Mesothelial cell of epicardium (in vitro differentiated cells): ENCODE measurements at places on chromosomes 2 and 18. TPM values are rescaled to one million over a fixed set of nuclear protein-coding genes. Genes with fewer than 3 reads are reported as not detected.

Gene TUBA3D
- total RNA-seq, result not detected in 3 replicates

DNA sequence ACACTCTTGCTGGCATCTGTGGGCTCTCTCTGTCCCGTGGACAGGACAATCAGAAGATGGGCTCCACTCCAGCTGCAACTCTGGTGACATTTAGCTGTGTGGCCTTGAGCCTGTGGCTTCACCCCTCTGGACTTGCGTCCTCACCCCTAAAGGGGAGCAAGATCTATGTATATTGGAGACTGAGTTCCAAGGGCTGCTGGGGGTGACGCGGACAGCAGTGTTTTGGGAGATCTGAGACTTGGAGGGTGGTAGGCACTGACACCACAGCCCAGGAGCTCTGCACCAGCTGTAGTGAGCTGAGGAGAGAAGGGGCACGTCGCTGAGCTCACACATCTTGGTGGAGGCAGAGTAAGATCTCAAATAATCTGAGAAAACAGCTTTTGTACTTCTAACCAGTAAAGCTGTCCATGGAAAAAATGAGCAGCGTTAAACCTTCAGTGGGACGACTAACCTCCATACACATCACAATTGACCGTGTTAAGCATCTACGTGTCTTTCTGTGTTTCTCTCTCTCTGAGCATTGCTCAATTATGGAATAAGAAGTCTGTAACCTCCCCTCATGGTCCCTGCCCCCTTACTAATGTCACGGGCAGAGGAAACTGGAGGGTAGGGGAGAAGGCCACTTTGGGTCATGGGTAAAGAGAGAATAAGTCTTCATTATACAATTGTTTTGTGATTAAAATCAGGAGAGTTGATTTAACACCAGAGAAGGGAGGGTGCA is 85.8 kb downstream of the SH3RF3 start:
- H3K4me3 ChIP-seq, result no peak overlapping the region
- H3K27ac ChIP-seq, result no peak overlapping the region
- peaks cover 76% of the 10 kb centered on the region for H3K27me3 ChIP-seq
- no peak for DNase-seq
- H3K36me3 ChIP-seq, result no peaks in the 10 kb centered on the region

DNA sequence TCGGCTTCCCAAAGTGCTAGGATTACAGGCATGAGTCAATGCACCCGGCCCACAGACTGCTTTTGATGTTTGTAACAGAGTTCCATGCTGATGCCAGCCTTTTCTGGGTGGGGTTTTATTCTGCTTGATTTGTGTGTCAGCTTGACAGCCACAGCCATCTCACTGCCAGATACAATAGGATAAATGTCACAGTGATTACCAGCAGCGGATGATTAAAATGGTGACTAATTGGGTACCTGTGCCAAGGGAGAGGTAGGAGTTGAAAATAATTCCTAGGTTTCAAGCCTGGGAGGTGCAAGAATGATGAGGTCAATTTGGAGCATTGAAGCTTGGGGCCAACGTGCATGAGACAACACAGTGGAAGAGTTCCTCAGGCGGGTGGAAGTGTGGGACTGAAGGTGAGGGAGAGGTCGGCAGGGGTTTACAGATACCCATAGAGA is 39.4 kb downstream of the SH2D6 start:
- H3K27me3 ChIP-seq, result no peaks in the 10 kb centered on the region
- H3K4me3 ChIP-seq, result no peak overlapping the region
- H3K4me1 ChIP-seq, result peaks cover 17% of the 10 kb centered on the region
- H3K36me3 ChIP-seq, result no peaks in the 10 kb centered on the region
- no peak for DNase-seq

Gene PKDCC
- 112 to 131 TPM (median 123 TPM) in 3 replicates for total RNA-seq

- H3K4me1 ChIP-seq, result peaks cover 3% of the 10 kb centered on the region
- H3K4me3 ChIP-seq, result no peak overlapping the region
- H3K27ac ChIP-seq, result no peak overlapping the region
- no peaks in the 10 kb centered on the region for H3K27me3 ChIP-seq
Measured at GRCh38 chr18:42365591-42365990, 410.6 kb downstream of the PIK3C3 start.

DNA sequence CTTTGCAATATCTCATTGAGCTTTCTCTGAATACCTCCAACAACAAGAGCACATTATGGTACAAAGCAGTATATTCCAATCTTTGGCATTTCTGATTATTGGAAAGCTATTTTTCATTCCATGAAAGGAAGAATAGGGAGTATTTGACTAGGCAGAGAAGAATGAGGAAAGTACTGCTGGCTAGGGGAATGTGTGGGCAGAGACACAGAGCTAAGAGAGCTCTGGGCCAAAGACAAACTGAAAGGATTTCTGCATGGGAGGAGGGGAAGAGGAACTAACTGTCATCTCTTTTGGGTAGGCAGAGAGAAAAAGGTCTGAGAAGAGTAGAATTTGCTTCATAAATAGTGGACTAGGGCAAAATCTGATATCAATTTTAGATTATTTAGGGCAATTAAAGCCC is 150.8 kb downstream of the CCDC85A start:
- DNase-seq, result no peak
- H3K36me3 ChIP-seq, result no peaks in the 10 kb centered on the region
- peaks cover 9% of the 10 kb centered on the region for H3K4me1 ChIP-seq
- no peak overlapping the region for H3K4me3 ChIP-seq
- no peak overlapping the region for H3K27ac ChIP-seq
- H3K27me3 ChIP-seq, result no peaks in the 10 kb centered on the region

Gene TSHZ1
- 48.6 to 50.6 TPM (median 50.0 TPM) in 3 replicates for total RNA-seq

DNA sequence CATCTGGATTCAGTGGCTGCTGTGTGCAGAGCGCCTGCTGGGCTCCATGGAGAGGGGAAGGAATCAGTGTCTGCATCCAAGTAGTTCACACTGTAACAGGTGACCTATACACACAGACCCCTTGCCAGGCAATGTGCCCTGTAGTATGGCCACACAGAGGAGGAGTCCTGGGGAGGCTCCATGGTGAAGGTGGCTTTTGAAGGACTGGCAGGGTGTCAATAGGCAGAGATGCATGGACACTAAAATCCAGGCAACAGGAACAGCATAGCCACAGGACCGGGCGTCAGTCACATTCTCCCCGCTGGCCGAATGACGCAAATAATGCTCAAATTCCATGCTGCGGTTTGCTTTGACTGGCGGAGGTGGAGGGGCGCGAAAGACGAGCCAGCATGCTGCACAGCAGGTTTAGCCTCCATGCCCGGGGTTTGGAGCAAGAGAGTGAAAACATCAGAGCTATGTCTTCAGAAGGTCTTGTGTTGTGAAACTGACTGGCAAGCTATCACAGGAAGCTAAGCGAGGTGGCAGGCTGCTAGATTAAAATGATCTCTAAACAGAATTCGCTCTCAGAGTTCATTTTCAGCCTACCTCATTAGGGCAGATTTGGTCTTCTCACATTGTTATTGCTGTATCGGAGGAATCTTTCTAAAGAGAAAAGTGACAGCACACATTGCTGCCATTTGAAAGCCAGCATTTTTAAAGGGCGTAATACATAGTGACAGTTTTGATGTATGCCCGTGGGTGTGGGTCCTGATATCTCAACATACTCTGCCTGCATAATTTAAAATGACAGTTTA is 1.2 kb upstream of the CHMP1B start:
- H3K27me3 ChIP-seq, result no peaks in the 10 kb centered on the region
- H3K36me3 ChIP-seq, result no peaks in the 10 kb centered on the region
- peak overlapping the region; percentile 100 for H3K4me3 ChIP-seq
- peak overlapping the region; percentile 100 for H3K27ac ChIP-seq

DNA sequence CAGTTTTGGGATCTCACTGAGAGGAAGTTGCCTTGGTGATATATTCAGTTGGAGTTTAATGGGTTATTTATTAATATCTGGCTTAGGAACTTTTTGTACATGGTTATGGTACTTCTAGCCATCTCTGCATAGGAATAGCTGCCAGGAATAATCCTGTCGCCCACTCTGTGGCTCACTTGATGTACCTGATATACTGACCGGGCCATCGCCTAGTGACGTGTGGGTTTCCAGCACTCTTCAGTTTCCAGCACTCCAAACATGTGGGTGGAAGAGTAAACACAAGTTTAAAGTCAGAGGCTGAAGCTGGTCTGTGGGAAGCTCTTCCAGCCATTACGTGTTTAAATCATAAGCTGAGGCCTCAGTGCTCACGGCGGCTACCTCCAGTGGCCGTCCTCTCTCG is 44.3 kb upstream of the AGAP1 start:
- H3K27me3 ChIP-seq, result peaks cover 13% of the 10 kb centered on the region
- H3K4me1 ChIP-seq, result no peaks in the 10 kb centered on the region
- H3K27ac ChIP-seq, result no peak overlapping the region
- no peak overlapping the region for H3K4me3 ChIP-seq

Gene ACTG2
- 9.3 to 10.0 TPM (median 9.4 TPM) in 3 replicates for total RNA-seq

Gene STPG4
- 0.27 to 0.52 TPM in 2 of 3 replicates, not detected in the other for total RNA-seq

DNA sequence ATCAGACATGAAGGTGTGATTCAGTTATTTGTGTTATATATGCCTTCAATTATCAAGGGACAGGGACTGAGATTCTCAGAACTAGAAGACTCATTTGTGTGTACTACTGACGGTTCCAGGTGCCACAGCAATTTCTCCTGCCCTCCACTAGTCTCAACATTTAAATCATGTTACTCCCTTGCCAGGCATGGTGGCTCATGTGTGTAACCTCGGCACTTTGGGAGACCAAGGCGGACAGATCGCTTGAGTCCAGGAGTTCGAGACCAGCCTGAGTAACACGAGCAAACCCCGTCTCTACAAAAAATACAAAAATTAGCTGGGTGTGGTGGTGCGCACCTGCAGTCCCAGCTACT is 1.1 kb downstream of the CNDP2 start:
- peaks cover 51% of the 10 kb centered on the region for H3K4me1 ChIP-seq
- H3K27me3 ChIP-seq, result no peaks in the 10 kb centered on the region
- H3K36me3 ChIP-seq, result no peaks in the 10 kb centered on the region

Gene DSC3
- 29.1 to 32.6 TPM (median 30.9 TPM) in 3 replicates for total RNA-seq

DNA sequence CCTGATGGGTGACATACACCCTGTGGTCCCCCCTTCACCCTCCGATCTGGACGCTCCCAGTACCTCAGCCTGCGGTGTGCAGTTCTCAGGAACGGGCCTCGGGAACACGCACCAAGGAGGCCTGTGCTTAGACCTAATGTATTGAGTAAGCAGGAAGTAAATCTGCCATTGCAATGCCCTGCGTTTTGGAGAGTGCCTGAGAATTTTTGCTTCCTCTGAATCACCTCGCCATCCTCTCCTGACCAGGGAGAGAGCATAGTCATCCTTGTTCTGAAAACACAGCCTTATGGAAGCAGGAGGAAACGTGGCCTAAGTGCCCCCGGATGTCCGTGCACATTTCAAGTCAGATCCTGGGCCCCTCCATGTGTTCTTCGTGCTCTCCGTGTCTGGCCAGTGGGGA is 272.2 kb downstream of the NDUFA10 start:
- H3K27me3 ChIP-seq, result no peaks in the 10 kb centered on the region
- peaks cover 18% of the 10 kb centered on the region for H3K4me1 ChIP-seq
- no peak overlapping the region for H3K4me3 ChIP-seq
- H3K27ac ChIP-seq, result no peak overlapping the region
- no peaks in the 10 kb centered on the region for H3K36me3 ChIP-seq

Gene HTRA2
- total RNA-seq, result 25.1 to 26.1 TPM (median 25.7 TPM) in 3 replicates

DNA sequence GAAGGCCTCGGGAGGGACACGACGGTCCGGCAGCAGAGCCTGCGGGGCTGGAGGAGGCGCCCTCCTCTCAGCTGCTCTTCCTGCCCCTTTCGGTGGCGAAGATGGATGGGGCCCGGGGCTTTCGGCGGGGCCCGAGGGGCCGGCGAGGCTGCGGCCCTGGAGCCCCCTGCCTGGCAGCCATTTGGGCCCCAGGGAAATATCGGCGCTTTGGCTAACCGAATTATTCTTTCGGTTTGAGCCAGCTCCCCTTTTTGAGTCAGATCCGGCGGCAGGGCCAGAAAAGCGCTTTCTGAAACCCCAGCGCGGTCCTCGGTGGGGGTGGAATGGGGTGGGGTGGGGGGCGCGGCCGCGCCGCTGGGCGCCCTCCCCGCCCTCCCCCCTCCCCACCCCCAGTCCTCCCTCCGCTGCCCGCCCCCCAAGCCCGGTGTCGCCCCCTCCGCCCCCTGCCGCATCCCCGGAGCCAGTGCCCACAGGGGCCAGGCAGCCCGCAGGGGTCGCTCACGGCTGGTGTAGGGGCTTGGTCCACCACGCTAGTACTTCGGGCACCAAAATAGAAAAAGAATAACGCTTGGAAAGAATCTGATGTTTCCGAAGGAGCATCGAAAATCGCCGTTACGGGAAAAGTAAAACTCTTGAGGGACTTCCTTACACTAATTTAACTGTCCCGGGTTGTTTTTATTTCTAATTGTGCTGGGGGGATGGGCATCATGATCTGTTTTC is 9.1 kb upstream of the ARID5A start:
- DNase-seq, result no peak
- peak overlapping the region; percentile 9 for H3K27ac ChIP-seq
- H3K36me3 ChIP-seq, result no peaks in the 10 kb centered on the region
- peaks cover 80% of the 10 kb centered on the region for H3K27me3 ChIP-seq
- peaks cover 25% of the 10 kb centered on the region for H3K4me1 ChIP-seq

Gene DYSF
- 0.96 to 2.1 TPM (median 1.4 TPM) in 3 replicates for total RNA-seq

GRCh38 chr2:1510176-1510575 is 96.9 kb downstream of the TPO start:
- H3K27me3 ChIP-seq, result peaks cover 32% of the 10 kb centered on the region
- no peaks in the 10 kb centered on the region for H3K4me1 ChIP-seq
- H3K27ac ChIP-seq, result no peak overlapping the region
- H3K36me3 ChIP-seq, result no peaks in the 10 kb centered on the region

DNA sequence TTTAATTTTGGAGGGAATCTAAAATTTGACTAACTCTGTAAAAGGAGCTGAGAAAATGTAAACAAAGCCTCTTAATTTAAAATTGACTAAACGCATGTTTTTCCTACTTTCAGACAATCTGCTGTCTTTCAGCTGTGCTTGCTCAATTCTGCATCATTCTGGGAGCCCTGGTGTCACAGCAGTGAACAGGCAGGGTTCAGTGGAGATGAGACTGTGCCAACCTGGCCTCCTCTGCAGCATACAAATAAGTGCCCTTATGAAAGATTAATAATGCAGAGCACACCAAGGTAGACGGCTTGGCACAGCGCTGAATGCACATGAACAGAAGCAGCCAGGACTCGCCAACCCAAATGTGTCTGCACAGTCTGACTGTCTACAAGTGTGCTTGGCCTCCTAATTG is 222.0 kb upstream of the CHAC2 start:
- no peak overlapping the region for H3K4me3 ChIP-seq
- H3K4me1 ChIP-seq, result no peaks in the 10 kb centered on the region
- DNase-seq, result no peak
- H3K36me3 ChIP-seq, result peaks cover 1% of the 10 kb centered on the region
- no peaks in the 10 kb centered on the region for H3K27me3 ChIP-seq

DNA sequence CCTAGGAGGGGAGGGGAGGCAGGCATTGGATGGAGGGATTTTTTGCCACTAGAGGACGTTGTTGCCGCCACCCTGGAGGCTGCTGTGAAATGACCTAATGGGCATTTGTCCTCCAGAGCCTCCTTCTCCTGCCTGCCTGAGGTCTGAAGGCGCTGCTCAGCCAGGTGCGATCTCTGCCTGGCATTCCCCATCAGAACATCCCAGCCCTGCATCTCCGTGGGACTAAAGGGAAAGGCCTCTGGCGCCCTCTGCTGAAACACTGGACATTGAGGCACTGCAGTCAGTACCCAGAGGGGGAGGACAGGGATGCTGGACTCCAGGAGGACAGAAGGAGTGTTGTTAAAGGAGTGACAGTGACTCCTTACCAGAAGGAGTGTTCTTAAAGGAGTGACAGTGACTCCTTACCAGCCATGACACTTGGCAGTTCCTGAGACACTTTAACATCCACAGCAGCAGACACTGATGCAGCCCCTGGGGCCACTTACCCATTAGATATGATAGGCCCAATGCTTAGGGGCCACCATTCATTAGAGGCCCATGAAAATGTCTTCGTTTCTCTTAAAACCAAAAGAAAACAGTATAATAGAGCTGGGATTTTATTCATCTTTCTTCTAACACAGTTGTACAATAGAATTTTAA is 17.0 kb downstream of the THNSL2 start:
- H3K27ac ChIP-seq, result no peak overlapping the region
- H3K36me3 ChIP-seq, result peaks cover 20% of the 10 kb centered on the region
- H3K4me3 ChIP-seq, result no peak overlapping the region
- no peaks in the 10 kb centered on the region for H3K27me3 ChIP-seq

Gene PNKD
- 63.2 to 70.4 TPM (median 69.5 TPM) in 3 replicates for total RNA-seq
